CD4-positive, alpha-beta T cell treated with Interleukin-2 at 100 ng/mL for 4 hours (primary cell): ENCODE measurements at places on chromosomes 6 and 20.
A peak's percentile ranks its signal among the peaks of the same experiment; 100 is the strongest.

GRCh38 chr20:12113468-12114371 lies 196.0 kb downstream of the BTBD3 start:
- DNase-seq: no peak

- DNase-seq: no peak
Observed at GRCh38 chr20:37305079-37305478, 15.6 kb downstream of the MANBAL start.

GRCh38 chr6:32623693-32624092 lies 13.5 kb upstream of the HLA-DQA1 start:
- DNase-seq: no peak

DNA sequence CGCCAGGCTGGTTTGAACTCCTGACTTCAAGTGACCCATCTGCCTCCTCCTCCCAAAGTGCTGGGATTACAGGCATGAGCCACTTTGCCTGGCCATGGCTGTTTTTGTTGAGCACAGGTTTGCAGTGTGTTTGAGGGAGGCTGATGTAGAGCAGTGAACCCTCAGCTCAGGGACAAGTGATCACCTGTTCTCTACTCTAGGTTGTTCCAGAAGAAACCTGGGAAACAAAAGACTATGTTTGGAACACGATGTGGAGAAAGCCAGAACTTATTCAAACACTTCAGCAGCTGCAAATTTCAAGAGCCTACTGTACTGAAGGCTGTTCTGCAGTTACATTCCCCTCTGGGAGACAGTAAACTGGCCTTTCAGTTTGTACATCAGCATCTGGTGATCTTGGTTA lies 4.7 kb downstream of the TULP1 start:
- DNase-seq: no peak

- DNase-seq: no peak
Observed at GRCh38 chr6:154236646-154237301, 119.8 kb downstream of the IPCEF1 start.

DNA sequence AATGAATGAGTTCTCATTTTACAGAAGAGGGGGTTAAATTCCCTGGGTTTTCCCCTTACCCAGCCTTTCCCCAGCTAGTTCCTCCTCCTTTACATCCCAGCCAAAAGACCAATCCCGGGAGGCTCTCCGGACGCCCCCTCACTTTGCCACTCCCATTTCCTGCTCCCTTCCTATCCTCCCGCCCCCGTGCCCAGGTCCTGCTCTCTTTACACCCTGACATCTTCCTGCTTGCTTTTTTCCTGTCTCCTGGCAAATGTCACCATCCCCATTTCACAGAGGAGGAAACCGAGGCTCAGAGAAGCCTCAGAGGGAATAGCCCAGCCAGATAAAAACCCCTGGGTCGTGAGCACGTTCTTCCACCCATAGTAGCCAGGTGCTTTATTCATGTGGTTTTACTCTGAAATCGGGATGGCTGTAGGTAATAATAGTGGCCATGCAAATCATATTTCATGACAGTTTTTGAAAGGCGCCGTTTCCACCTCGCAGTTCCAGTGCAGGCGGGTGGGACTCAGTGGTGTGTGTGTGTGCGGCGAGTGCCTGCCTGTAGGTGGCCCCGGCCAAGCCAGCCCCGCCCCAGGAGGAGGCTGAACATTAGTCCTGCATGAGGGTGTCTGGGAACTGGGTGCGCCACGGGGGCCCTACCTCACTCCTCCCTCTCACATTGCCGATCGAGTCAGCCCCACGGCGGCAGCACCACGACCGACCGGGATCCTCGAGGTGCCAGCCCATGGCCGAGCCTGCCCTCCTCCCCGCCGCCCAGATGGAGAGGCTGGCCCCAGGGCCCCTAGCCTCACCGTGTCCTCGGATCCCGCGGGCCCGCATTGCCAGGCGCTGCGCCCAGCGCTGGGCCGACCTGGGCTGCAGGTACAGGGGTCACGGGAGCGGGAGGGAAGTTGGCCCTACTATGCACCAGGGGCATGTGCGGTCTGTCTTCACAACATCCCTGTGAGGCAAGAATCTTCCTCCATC lies at the start of gene ARHGAP40:
ARHGAP40 (plus strand) TSS at position 594 of the 969 bp plus-strand sequence.
- no peak for DNase-seq

- DNase-seq: no peak
Observed at GRCh38 chr6:48624631-48625030, 513.6 kb upstream of the PTCHD4 start.

DNA sequence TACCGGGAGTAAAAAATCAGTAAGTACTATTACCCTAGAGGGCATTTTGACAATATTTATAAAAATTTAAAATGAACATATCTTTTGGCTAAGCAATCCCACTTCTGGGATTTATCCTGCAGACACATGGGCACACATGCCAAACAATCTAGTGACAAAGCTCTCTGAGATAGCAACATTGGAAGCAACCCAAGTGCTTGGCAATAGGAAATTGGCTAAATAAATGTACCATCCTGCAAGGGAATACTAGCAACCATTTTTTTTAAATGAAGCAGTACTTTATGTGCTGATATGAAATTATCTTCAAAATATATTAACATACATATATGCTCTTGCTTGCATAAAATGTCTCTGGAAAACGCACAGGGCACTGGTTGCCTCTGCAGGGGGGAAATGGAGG lies 133.8 kb downstream of the SNX5 start:
- DNase-seq: no peak

DNA sequence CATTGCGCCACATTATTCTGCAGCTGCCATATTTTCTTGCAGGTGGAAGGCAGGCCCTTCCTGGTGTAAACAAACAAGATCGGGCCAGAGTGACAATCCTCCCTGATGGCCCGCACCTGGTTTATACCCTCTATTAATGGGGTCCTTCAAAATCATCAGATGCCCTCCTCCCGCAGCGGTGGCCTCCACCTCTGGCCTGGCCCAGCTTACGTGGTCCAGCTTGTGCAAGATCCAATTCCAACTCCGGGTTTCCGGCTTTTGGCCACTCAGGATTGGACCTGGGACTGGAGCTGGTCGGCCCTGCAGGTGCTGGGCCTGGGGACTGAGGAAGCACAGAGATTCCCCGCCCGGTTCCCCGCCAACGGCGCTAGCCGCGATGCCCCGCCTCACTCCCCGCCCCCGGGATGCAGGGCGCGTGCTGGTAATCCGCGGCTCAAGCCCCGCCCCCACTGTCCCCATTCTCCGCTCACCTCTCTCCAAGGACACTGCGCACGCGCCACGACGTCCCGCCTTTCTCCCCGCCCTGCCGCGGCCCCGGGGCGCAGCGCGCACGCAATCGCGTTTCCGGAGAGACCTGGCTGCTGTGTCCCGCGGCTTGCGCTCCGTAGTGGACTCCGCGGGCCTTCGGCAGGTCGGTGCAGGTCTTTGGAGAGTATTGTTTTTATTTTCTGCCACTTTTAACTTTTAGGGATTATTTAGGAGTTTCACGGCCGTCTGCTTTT lies at the start of gene TMEM14B:
TMEM14B (plus strand) TSS at position 555 of the 722 bp plus-strand sequence. CDS start 1,441 bp downstream, outside the sequence.
- DNase-seq: peak; percentile 99

DNA sequence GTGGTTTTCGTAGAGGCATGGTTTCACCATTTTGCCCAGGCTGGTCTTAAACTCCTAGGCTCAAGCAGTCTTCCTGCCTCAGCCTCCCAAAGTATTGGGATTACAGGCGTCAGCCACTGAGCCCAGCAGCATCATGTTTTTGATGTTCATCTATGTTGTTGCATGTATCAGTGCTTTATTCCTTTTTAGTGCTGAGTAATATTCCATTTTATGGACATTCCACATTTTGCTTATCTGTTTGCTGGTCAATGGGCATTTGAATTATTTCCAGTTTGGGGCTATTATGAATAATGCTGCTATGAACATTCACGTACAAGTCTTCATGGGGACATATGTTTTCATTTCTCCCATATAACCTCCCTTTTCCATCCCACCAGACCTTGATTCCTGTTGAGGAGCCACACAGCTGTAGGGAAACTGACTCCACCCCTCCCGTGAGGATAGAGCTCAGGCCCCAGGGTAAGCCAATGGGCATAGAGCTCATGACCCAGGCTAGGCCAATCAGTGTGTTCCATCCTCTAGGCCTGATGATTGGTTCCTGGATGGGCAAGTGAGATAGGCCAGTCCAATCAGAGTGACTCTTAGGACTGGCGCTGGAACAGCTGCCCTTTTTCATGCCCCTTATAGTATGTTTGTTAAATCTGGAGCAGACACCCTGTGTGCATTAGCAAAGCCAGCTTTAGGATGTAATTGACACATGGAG lies 49.5 kb downstream of the DLGAP4 start:
- DNase-seq: no peak

- no peak for DNase-seq
Observed at GRCh38 chr6:126682440-126682839, 342.5 kb downstream of the CENPW start.
